ENCODE measurements at places on chromosomes 5 and 9.
A peak's percentile ranks its signal among the peaks of the same experiment; 100 is the strongest.

GRCh38 chr9:27566118-27566517, 7.2 kb downstream of the C9orf72 start:
- DNase-seq: no peak

DNA sequence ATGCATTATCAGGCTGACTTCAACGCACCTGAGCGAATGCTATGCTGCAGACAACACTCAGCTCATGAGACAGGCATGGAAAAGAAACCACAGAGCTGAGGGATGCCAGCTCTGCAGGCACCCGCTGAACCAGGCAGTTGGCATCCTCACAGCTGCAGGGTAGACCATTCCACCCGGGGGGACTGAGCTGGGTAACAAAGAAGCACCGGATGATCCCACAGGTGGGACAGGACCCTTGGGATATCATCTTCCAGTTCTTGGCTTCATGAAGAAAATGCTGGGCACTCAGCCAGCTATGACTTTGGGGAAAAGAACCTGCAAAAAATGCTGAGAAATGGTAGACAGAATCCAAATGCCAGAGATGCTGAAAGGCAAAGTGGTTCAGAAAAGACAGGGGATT, 9.6 kb downstream of the EPB41L4B start:
- no peak for DNase-seq

GRCh38 chr9:14895806-14896205, 14.4 kb downstream of the FREM1 start:
- DNase-seq: no peak

GRCh38 chr9:113373256-113373655, 3.5 kb downstream of the HDHD3 start:
- no peak for DNase-seq

GRCh38 chr9:132671620-132672412, 1.6 kb downstream of the GTF3C4 start:
- no peak for DNase-seq

DNA sequence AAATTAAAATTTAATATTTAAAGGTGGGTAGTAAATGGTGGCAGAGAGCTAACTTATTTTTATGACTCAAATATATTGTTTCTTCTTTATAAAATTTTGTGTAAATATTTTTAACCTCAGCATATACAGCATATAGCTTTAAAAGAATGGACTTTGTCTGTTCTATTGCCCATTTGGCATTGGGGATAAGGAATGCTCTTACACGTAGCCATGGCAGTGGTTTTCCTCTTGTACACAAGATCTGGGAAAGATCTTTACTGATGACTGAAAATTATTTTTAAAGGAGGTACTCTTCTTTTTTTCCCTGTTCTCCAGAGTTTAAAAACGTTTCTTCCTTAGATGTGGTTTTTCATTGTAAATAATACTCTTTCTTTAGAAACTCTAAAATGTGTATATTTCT, 75.0 kb downstream of the PBX3 start:
- DNase-seq: no peak

GRCh38 chr9:77750284-77750683, 102.2 kb upstream of the GNA14 start:
- DNase-seq: no peak

DNA sequence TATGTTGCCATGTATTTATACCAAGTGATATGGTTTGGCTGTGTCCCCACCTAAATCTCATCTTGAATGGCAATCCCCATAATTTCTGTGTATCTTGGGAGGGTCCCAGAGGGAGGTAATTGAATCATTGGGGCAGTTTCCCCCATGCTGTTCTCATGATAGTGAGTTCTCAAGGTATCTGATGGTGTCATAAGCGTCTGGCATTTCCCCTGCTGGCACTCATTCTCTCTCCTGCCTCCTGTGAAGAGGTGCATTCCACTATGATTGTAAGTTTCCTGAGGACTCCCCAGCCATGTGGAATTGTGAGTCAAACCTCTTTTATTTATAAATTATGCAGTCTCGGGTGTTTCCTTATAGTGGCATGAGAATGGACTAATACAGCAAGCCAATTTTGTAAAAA, 140.8 kb upstream of the ADAMTSL1 start:
- no peak for DNase-seq

- DNase-seq: no peak
Measured at GRCh38 chr5:159732220-159732619, 184.1 kb upstream of the ADRA1B start.

GRCh38 chr5:129652349-129653056, 95.4 kb upstream of the MINAR2 start:
- no peak for DNase-seq

DNA sequence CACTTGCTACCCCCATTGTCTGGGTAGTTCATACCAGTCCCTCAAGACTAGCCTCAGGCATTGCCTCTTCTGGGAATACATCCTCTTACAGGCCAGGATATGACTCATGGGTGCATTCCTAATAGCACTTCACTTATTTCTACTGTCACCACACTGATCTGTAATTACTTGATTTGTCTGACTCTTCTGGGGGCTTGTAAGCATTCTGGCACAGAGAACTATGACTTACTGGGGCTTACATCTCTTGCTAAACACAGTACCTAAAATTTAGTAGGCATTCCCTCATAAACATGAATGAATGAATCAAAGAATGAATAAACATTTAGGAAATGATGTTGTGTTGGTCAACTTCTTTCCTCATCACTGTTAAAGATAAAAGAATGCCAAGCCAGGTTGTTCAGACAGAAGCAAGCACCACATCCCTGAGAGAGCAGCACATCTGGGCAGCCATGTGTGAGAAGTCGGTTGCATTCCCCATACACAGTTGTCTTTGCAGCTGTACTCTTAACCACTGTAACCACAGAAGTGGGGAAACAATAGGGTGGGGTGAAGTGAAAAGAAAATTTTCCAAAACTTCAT, 27.6 kb downstream of the IL7R start:
- DNase-seq: peak; percentile 7

DNA sequence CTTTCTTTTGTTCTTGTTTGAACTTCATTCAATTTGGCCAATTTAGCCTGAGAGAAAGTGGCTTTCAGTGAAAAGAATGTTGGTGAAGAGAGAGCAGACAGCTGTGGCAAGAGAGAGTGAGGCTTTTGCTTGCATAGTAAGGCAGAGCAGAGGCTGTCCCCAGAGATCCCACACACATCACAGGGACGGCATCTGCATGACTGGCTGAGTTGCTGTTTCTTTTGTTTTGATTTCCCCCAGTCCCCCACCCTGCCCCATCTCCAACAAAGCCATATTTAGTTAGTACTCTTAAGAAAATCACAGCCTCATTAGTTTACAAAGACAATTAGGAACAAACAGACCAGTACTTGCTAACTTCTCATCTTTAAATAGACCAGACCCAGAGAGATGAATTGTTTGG, 363.9 kb upstream of the SEMA6A start:
- no peak for DNase-seq

DNA sequence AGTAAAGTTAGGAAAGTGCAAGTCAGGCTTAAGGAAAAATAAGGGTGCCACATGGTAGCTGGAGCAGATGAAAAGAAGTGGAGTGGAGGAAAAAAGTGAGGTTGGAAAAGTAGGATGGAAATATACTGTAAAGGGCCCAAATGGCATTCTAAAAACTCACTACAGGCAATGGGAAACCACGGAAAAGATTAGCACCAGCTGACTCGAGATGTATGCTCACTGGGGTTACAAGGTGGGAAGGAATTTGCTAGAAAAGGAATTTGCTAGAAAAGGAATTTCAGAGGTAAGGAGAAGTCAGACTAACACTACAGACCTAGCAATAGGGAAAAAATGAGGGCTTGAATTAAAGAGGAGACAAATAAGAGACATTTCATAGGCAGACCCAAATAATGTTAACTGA, 3.6 kb downstream of the PSMD5 start:
- DNase-seq: no peak

- DNase-seq: no peak
Measured at GRCh38 chr5:148972974-148973374, 89.9 kb downstream of the SH3TC2 start.

DNA sequence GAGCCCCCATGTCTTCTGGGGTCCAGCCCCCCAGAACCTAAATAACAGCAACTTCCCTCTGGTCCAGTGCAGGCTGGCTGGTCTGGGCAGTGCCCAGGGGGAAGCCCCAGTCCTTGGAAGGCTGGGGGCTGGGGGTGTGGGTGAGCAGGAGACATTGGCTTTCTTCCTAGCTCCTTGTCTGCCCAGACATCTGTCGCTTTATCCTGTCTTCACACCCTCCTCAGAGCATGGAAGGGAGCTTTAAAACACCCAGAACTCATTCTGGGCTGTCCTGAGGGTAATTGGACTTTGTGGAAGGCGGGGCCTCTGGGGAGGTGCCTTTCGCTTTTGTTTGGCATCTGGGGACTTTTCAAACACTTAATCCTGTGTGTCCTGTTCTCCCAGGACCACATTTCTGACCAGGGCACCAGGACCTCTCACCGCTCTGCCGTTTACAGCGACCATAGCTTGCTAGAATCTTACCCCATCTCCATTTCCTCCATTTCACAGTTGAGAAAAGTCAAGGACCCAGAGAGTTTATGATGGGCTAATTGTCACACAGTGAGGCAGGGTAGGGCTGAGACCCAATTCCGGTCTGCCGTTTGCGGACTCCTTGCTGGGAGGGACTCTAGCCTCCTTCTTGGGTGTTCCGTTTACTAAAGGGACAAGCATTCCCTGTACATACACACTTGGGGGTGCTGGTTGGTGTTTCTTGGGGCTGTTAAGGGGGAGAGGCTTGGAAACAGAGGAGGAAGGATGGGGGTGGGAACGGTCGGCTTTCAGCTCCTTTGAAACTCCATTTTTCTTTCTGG, 1.1 kb downstream of the GSN start:
- DNase-seq: no peak

DNA sequence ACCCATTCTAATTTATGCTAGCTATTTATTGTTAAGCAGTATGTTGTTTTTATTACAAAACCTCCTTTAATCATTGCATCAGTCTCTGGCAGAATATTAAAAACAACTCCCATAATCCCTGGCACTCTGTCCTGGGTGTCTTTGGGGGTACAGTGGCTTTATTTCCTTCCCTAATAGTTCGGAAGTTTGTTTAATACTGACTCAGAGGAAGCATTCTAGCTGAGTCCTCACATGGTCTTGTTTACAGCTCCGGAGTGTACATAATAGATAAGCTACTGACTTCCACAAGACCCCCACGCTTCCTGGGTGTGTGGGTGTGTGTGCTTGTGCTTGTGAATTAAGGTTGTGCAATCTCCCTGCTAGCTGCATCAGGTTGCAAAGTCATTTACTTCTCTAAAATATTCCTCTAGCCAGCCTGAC, 149.8 kb upstream of the CDKN2B start:
- DNase-seq: peak; percentile 15

DNA sequence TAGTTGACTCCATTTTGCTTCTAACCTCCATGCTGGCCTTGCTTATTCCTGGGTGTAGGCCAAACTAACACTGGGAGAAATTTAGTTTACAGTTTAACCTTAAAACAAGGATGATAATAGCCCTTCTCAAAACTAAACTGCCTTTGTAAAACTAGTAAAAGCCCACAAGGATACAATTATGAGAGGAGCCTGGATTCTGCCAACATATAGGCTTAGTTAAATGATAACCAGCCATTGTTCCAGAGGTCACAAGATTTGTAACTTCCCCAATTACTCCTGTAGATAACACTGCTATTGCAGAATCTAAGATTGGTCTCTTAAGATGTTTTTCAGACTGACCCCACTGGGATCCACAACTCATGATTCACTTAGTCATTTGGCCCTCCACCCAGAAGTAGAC, 2300.3 kb upstream of the C9orf72 start:
- DNase-seq: no peak

DNA sequence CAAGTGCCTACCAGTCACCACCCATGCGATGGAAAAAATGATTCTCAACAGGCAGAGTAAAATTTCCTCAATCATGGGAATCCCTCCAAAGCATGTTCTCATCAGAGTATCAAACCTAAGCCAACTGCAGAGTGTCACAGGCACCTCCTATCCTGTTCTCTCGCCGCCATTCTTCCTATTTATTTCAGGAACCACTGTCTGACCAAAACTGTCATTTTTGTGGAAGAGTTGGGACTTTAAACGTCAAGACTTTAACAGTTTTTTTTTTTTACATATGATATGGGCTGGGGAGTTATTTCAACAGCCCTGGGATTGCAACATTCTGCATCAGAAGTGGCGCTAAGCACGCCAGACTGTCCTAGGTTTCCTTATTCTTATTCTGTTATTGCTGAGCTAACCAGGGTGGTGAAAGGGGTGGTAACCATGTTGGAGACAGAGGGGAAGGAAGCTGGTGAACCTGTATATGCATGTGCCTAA, 29.5 kb downstream of the PFDN1 start:
- DNase-seq: no peak

DNA sequence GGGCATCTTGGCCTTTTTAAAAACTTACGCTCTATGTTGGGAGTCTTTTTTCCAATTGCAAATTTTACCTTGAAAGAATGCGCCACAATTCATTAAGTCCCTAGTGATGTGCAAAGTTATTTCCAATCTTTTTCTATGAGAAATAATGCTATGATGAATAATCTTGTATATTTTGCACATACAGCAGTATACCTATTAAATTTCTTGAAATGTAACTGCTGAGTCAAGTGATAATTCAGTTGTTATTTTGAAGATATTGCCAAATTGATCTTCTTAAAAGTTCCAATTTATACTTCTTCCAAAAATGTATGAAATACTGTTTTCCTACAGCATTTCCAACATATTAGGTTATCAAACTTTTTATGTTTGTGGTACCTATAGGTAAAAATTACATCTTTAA, 92.8 kb upstream of the PPP2R2B start:
- no peak for DNase-seq

DNA sequence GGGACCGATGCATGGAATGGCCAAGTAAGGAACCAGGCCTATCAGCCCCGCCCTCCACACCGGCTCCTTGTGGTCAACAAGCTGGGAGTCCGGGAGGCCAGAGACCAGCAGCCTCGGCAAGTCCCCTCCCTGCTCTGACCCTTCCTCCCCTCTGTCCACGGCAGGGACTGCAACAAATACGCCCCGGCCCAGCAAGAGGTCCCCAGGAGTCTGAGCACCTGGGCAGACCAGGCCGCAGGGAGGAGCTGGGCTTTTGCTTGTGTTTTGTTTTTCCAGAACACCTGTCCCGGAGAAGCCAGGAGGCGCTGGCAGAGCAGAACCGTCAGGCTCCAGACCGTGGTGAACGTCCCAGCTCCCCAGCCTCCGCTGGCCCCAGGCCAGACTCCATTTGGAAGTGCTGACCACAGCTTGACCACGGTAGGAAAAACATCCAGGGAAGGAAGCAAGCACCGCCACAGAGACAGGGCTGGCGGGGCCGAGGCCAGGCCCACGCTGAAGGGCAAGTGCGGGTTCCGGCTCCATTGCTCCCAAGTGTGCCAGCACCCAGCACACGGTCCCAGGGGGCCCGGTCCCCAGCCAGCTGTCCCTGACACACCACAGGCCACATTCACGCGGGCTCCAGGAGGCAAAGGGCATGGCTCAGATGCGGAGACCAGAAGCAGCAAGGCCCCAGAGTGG, 56.7 kb downstream of the VAV2 start:
- DNase-seq: no peak

- no peak for DNase-seq
Measured at GRCh38 chr5:151097820-151098767, 17.3 kb upstream of the TNIP1 start.

All from KG1 (cell line).